Stimulated activated CD8-positive, alpha-beta memory T cell treated with anti-CD3 and anti-CD28 coated beads, Interleukin-4, amount 100 ng/mL, for 1 hour (primary cell): ENCODE measurements at places on chromosomes 12 and 14.

DNA sequence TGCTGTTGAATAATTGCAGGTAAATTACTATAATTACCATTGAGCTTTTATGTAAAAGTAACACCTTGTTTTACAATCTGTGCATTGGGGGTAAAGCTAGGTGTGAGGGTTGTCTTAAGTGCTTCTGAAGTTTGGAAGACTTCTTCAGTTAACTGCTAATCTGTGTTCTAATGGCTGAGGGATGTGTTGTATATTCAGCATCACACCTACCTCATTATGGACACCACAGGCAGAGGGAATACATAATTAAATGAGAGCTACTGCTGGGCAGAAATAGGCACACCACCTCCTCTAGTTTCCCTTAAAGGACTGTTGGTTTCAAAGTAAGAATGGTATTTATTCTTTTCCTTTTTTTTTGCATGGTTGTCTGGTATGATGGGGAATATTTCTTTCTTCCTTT is 502.3 kb upstream of the RGS6 start:
- DNase-seq, result no peak

- no peak for DNase-seq
Measured at GRCh38 chr14:69657950-69658355, 46.6 kb downstream of the SUSD6 start.

DNA sequence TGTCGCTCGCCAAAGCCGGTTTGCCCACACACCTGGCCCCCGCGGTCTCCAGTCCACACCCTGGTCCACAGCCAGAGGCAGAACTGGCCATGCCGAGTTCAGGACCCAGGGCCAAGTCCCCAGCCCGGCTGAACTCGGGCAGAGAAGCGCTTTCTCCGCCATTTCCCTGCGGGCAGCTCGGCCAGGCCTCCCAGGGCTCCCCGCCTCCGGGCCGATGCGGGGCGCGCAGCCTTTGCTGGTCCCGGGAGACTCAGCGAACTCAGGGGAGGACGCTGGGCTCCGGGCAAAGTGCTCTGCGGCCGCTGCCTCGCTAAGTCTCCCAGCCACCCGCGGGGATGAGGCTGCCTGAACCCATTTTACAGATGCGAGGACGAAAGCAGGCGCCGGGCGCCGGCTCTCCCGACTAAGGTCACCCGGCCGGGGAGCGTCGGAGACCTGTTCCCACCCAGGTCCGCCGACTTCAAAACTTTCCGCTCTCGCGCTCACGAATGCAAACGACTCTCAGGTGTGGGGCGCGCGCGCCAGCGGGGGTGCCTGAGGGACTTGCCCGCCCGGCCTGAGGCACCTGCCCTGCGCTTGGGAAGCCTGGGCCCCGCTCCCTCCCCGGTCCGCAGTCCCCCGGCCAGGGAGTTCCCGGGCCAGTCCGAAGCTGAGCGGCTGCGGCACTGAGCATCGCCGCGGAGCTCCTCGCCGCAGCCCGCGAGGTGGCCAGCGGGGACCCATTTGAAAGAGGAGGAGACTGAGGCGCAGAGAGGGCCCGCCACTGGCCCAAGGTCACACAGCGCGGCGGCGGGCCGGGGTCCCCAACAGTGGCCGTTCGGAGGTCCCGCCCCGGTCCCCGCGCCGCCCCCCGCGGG is 627 bp downstream of the TESC start:
- no peak for DNase-seq

- DNase-seq, result no peak
Measured at GRCh38 chr14:67926821-67927220, 107.2 kb downstream of the RAD51B start.

GRCh38 chr14:50030036-50030435 is 86.3 kb downstream of the VCPKMT start:
- no peak for DNase-seq

GRCh38 chr12:26118308-26118707 is 6.5 kb downstream of the BHLHE41 start:
- no peak for DNase-seq

- DNase-seq, result no peak
Measured at GRCh38 chr12:108788076-108788782, 56.9 kb upstream of the CORO1C start.

- no peak for DNase-seq
Measured at GRCh38 chr12:9134981-9135628, 19.4 kb upstream of the A2M start.

DNA sequence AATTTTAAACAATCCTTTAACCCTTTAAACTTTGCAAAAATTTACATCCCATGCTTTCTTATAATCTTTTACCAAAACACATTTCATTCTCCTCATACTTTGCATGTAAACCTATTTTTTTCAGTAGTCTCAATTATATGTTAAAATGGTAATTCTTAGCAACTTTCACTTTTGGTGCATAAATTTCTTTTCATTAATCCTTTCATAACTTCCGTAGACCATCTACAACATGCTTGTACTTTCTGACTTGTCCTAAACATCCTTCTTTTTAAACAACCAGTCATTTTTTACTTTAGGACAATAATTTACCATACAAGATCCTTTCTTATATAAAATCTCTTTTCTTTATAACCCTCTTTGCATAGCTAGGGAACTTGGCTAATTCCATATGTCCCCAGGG is 19.5 kb downstream of the CCDC91 start:
- DNase-seq, result no peak

- no peak for DNase-seq
Measured at GRCh38 chr12:70418101-70418500, 52.0 kb downstream of the KCNMB4 start.

- no peak for DNase-seq
Measured at GRCh38 chr14:62776300-62776699, 269.0 kb downstream of the KCNH5 start.
